ENCODE measurements at places on chromosomes 3 and 15.

GRCh38 chr3:60064210-60065178 lies 1014.7 kb upstream of the CFAP20DC start:
- DNase-seq, result no peak

DNA sequence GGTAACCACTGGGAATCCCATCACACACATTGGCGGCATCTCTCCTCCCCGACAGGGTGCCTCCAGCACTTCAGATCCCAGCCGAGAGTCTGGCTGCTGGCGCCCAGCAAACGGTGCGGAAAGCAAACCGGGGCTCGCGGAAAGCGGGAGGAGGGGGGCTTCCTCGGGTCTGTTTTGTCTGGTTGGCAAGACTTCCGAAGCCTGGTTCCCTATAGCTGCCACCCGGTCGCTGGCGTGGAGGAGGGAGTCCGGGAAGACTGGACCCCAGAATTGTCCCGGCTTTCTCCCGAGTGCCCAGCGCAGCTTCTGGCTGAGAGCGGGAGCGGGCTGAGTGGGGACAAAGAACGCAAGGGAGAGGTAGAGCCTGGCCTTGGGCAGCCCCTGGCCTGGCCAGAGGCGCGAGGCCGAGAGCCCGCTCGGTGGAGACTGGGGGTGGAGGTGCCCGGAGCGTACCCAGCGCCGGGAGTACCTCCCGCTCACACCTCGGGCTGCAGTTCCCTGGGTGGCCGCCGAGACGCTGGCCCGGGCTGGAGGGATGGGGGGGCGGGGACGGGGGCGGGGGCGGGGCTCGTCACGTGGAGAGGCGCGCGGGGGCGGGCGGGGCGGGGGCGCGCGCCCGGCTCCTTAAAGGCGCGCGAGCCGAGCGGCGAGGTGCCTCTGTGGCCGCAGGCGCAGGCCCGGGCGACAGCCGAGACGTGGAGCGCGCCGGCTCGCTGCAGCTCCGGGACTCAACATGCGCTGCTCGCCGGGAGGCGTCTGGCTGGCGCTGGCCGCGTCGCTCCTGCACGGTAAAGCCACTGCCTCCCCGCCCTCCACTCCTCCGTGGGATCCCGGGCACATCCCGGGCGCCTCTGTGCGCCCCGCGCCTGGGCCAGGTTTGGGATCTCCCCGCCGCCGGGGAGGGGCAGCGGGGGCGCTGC lies at the start of gene CHRNA7:
Gene CHRNA7, plus strand, starts transcription at position 654 of the 920 bp plus-strand sequence. Its CDS starts 80 bp downstream, at position 734.
- peak; percentile 7 for DNase-seq

- no peak for DNase-seq
Observed at GRCh38 chr15:87902772-87903426, 353.6 kb downstream of the NTRK3 start.

- no peak for DNase-seq
Observed at GRCh38 chr3:167810236-167810635, 74.7 kb downstream of the SERPINI1 start.

DNA sequence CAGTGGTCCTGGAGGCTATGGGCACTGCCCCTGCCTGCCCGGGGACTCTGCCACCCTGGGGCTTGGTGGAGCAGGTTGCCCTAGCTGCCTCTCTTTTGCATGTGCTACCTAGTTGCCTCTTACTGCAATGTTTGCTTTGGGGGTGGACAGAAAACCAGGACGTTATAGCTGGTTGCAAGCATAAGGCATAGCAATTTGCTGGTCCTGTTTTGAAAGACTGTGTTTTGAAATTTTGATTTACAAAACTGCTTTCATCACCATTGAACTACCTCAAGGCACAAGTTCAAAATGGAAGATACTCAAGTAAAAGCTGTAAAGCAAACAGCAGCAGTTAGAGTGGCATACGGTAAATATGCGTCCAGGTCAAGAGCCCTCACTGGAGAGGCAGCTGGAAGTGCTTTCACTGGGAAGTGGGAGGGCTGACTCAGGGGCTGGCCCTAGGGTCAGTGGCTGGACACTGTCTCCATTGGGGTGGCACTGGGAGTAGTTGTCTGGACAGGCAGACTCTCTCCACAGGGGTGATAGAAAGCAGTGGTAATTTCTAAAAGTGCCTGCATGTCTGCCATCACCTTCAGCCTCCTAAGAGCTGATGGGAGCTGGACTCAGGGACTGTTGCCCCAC lies 138.1 kb downstream of the CHDH start:
- no peak for DNase-seq

DNA sequence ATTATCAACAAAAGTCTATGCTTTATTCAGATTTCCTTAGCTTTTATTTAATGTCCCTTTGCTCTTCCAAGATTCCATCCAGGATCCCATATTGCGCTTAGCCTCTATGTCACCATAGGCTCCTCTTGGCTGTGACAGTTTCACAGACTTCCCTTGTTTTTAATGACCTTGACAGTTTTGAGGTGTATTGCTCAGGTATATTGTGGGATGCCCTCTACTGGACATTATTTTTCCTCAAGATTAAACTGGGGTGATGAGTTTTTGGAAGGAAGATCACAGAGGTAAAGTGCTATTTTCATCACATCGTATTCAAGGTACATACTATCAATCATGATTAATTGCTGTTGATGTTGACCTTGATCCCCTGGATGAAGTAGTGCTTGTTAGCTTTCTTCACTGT lies 99.1 kb upstream of the SMAD3 start:
- DNase-seq, result no peak
